ENCODE measurements at places on chromosomes 12 and 14.
A peak's percentile ranks its signal among the peaks of the same experiment; 100 is the strongest.

DNA sequence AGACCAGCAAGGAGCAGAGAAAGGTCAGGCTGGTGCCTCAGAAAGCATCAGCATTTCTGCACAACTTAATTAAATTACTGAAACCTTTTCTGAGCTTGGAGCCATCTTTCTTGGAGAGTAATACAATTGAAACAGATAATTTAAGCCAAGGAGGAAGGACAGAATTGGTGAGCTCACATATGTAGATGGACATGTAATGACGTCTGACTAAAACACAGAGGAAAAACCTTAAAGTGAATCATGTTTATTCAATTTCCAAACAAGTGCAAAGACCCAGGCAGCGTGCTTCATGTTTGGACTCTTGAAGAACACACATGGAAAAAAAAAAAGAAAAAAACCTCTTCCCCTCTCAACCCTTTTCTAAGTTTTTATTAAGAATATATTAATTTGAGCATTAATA lies 19.0 kb downstream of the SUSD6 start:
- no peak for DNase-seq

- DNase-seq, result no peak
Observed at GRCh38 chr12:114981036-114981435, 297.1 kb upstream of the TBX3 start.

GRCh38 chr14:25803386-25804018 lies 753.6 kb upstream of the STXBP6 start:
- DNase-seq, result no peak

GRCh38 chr12:52007982-52008510 lies 1.3 kb downstream of the TAMALIN start:
- DNase-seq, result no peak

- peak; percentile 12 for DNase-seq
Observed at GRCh38 chr14:45810152-45810872, 557.3 kb upstream of the MIS18BP1 start.

GRCh38 chr14:40252817-40253447 lies 820.7 kb upstream of the FBXO33 start:
- DNase-seq, result peak; percentile 1

- no peak for DNase-seq
Observed at GRCh38 chr14:77264466-77265186, 6.4 kb downstream of the NGB start.

- peak; percentile 74 for DNase-seq
Observed at GRCh38 chr12:69243099-69244084, 4.0 kb downstream of the CPSF6 start.

DNA sequence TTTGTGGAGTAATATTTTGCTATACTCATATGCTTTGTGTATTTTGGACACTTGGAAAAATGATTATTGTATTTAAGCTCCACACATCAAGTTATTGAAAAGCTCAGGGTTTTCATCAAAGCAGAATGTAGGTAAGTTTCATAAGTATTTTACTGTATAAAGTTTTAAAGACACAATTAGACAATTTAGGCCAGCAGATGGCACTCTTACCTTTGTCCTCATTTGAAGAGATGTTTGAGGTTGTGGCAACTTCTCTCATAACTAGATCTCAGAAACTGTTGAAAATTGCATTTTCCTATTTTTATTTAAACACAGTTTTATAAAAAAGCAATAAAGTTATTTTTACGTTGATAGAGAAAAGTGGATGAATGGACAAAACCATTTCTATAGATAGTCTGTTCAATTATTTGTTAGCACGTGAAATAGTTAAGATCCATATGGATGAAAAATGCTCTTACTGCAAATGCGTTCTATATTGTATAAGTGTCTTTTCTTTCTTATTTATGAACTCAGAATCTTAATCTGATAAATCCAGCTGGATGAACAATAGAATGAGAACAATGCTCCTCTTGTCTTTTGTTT lies 300.0 kb downstream of the AEBP2 start:
- peak; percentile 83 for DNase-seq

DNA sequence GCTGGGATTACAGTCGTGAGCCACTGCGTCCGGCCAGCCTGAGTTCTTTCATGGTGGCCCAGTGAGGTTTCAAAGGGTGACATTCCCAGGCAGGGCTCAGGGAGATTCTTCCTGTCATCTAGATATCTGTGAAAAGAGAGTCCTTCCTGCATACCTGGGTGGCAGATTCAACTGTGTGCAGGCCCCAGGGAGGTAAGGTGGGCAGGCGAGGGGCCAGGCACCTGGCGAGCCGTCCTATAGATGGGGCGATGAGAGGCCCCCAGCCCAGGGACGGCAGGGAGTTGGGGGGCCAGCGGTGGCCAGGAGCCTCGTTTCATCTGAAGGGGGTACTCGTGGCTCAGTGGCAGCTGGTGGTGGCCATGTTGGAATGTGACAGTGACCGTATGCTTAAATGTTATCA lies 7.1 kb upstream of the EP400 start:
- no peak for DNase-seq

DNA sequence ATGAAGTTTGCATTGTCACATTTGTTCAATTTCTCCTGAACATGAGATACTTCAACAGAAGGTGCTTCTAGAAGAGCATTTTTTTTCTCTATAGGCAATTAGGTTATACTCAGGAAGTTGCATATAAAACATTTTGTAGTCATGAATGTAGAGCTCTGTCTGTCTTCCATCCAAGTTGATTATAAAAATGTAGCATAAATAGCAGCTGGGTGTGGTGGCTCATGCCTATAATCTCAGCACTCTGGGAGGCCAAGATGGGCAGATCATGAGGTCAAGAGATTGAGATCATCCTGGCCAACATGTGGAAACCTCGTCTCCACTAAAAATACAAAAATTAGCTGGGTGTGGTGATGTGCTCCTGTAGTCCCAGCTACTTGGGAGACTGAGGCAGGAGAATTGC lies 39.5 kb upstream of the STXBP6 start:
- DNase-seq, result no peak

GRCh38 chr12:83018088-83018487 lies 331.4 kb downstream of the TMTC2 start:
- no peak for DNase-seq

- DNase-seq, result no peak
Observed at GRCh38 chr12:15044471-15044870, 71.6 kb downstream of the PDE6H start.

GRCh38 chr14:20455355-20456300 lies 602 bp downstream of the APEX1 start:
- DNase-seq, result peak; percentile 97

DNA sequence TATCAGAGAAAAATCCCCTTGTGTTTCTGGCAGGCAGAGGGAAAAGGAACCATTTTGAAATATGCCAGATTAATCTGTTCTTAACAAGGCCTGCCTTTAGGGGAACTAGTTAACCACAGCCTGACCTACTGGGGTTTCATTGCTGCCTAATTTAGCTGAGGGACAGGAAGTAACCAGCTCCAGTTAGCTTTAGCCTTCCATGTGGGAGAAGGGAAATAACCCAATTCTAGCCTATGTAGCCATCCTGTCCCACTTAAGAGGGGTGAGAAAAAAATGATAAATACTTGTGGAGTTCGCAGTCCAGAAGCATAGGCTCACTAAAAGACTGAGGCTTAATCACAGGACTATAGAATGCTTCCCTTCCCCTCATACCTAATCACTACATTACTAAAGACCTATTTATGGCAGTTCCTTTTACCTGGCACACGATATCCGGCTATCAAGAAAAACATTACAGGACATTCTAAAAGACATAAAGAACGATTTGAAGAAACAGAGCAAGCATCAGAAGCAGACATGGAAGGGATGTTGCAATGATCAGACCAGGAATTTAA lies 22.8 kb downstream of the COX8C start:
- DNase-seq, result peak; percentile 69

All from hematopoietic multipotent progenitor cell treated with erythropoietin and hydrocortisone succinate and interleukin-3 and kit ligand, for 4 days (in vitro differentiated cells).